ENCODE measurements at places on chromosomes 1 and 21.

DNA sequence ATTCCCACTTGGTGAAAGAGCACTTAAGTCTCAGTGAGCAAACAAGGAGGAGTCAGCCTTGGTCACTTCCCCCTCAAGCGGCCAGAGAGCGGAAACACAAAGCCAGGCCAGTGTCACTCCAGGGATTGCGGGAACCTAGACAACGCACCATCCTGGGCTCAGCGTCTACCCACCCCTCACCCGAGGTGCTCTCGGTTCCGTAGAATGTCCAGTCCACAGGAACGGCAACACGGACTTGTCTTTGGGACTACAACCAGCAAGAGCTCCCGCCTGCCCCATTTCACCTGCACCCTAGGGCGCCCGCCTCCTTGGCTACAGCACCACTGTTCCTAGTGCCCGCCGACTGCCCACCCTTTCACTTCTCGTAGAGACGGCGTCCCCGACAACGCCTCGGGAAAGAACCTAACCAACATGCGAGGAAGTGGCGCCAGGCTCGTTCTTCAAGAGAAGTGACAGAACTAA lies 509 bp downstream of the GDAP2 start:
- peak; percentile 64 for DNase-seq

DNA sequence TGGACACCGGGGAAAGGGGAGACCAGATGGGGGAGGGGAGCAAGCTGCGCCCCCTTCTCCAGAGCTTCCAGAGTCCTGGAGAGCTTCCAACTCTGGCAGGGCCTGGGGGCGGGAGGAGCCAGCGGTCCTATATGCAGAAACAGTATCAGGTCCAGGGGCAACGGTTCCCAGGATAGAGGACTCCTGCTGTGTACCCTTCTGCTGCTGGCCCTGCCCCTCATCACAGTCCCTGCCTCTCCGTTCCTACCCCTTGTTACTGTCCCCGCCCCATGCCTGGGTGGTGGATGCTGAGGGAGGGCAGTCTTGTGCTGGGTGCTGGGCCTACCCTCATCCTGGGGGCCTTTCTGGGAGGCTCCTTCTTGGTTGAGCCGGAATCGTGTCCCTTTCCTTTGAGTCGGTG lies 19.2 kb upstream of the PEX10 start:
- no peak for DNase-seq

DNA sequence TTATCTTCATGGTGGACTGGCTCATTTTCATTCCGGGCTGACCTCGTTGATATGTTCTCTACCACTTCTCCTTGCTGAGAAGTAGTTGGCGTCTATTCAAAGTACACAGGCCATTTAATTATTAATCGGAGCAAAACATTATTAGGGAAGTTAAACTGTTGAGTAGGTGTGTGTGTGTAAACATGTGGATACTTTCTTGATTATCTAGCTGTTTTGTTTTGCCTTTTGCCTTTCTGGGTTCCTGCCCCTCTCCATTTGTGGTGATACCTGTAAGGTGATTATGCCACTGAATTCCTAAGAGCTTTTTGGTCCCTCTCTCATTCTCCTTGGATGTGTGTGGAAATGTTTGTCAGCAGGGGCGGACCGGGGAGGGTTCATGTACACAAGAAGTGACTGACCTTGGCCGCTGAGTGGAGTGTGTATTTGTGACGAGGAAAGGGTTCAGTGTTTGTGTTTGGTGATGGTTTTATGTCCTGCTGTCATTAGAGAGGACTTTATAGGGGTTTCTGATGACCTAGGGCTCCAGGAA lies 56.6 kb upstream of the PPP2R5A start:
- DNase-seq, result no peak

DNA sequence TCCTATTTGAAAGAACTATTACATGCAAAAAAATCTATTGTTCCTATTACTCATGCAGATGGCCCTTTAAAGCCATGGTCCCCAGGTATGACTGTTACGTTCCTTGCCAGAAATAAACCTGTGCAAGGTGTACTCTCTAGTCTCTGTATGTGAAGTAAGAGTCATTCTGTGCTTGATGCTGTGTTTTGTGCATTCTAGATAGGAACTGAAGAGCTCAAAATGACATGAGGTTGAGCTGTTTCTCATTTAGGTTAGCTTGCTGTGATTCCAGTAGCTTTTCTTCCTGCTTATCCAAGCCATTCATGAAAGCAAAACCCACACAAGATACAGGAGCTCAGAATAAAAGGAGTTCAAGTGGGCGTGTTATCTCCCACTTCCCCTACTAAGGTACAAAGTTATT lies 64.3 kb upstream of the ZNF326 start:
- no peak for DNase-seq

DNA sequence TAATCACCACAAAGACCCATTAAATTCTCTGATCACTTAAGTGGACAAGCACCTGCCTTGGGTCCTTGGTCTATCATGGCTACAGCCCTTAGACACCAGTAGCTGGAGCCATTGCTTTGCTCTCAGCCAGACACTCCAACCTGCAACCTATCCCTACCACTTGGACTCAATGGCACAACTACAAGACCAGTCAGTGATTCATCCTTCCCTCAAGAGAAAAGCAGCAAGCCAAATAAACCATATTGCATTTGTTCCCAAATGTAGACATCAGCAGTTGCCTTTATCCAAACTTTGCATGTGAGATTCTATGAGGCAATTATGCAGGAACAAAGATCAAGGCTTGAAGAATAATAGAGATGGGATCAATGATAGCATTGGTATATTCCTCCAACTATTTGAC lies 263.4 kb downstream of the HHIPL2 start:
- DNase-seq, result no peak

- DNase-seq, result no peak
Observed at GRCh38 chr1:112417271-112417670, 21.3 kb downstream of the CTTNBP2NL start.

DNA sequence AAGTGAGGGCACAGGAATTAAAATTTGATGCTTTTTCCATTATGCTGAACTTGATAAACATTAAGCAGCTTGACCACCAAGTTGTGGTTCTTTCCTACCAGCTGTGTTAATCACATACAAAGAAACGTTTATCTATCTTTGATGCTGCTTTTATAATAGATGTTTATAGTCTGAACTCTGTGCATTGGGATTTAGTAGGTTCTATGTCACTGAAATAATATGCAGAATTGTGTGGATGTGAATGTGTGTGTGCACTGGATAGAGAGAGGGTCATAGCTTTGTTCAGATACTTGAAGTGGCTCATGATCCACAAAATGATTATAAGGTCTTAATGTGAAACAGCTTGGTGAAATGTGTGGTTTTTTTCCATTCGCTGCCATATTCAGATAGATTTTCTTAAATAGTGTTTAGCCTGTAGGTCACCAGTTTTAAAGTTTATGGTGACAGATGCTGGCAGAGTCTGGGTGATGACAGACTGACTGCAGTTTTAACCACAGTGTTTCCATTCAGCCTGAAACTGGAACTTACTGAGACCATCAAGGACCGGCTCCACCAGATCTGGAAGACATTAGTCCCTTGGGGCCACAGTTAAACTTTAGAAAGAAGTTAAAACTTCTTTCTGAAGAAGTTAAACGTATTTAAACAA lies 10.2 kb downstream of the DDI2 start:
- no peak for DNase-seq

Measured in NAMALWA (cell line).